ENCODE measurements at places on chromosomes 1 and 21.

GRCh38 chr1:178613271-178613945, 100.5 kb downstream of the TEX35 start:
- no peak for DNase-seq

DNA sequence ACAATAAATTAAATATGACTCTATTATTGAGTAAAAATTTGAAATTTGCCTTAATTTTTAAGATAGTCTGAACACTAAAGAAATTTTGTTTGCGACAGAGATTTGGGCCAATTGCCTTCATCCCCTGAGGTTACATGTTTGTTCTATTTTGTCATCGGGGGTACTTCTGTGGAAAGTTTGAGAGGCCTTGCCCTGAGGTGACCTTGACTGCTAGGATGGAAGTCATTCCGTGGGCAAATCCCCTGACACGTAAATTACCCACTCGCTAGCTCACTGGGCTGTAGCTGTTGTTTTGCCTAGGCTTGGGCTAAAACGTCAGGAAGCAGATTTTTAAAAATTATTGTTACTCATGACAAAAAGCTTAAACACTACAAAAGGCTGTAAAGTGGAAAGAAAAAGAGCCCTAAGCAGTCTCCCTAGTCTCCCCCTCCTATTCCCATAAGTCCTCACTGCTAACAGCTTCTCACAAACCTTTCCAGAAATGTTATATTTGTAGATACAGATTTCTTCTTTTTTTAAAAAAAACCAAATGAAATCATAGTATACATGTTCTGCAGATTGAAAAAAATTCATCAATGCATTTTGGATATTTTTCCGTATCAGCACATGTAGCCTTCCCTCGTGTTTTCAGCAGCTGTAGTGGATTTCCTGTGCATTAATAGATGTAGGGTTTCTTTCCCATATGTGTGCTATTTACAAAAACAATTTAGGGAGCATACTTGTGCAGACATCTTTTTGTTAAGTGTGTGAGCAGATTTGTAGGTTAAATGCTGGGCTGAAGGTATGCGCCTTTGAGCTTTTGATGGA, 142.7 kb downstream of the MRPS6 start:
- DNase-seq, result no peak

- no peak for DNase-seq
Measured at GRCh38 chr1:159879977-159880376, 17.5 kb upstream of the VSIG8 start.

DNA sequence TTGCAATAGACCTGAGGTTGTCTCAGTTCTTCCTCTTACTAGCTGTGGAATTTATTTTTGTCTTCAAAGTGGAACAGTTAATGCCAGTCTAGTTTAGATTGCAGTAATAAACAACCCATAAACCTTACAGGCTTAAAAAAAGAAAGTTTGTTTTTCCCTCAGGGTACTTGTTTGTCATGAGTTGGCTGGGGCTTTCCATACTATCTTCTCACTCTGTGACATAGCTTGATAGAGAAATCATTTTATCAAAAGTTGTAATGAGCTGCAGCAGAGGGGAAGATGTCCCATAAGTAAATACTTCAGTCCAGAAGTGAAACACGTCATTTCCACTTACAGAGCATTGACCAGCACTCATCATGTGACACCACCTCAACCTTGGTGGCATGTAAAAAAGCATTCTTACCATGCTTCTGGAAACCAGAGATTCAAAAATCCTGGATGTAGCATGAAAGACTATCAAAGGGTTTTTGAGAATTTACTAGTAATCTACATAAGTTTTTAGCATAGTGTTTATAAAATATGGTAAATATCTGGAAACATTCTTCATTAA, 62.8 kb upstream of the COL11A1 start:
- DNase-seq, result no peak

GRCh38 chr1:218557731-218558130, 212.6 kb downstream of the TGFB2 start:
- peak; percentile 74 for DNase-seq

Data from NCI-H748 treated with DMSO at 0.1 percent for 48 hours (cell line).